Stimulated activated CD8-positive, alpha-beta memory T cell treated with anti-CD3 and anti-CD28 coated beads, Interleukin-12 subunit alpha, Interleukin-12 subunit beta, amount 100 ng/mL, for 1 hour (primary cell): ENCODE measurements at places on chromosomes 1 and 21.

DNA sequence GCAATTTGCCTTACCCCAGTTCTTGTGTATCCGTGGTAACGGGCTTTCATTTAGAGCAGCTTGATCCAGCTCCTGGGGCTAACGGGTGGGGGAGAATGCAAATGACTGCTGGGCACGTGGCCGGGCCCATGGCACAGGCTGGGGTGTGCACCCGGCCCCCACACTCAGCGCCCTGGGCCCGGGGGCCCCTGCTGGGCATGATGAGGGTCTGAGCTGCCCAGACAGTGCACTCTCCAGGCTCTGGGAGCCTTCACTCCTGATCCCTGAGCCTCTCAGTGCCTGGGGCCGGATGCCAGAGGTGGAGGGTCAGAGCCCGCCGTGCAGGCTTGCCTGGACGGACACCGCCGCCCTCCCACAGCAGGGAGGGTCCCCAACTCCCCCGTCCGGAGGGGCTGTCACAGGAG lies 20.1 kb upstream of the PEX10 start:
- no peak for DNase-seq

DNA sequence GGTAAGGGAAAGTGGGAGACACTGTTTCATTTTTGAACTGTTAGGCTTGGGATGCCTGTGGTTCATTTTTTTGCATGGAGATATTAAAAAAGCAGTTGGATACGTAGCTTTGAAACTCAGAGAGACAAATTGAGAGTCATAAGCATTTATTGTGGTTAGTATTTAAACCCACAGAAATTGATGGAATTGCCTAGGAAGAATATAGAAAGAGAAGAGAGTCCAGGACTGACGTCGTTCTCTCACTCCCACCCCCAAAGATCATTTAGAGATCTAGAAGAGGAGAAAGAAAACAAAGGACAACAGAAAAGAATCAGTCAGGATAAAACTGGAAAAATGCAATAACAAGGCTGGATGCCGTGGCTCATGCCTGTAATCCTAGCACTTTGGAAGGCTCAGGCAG lies 73.2 kb upstream of the BMP8A start:
- DNase-seq = no peak

- no peak for DNase-seq
These were observed 49.5 kb upstream of the ACOT11 start for GRCh38 chr1:54498383-54499096.

- no peak for DNase-seq
These were observed 23.0 kb downstream of the IPO9 start for GRCh38 chr1:201851949-201852348.
